ENCODE measurements at places on chromosomes 2 and 18. TPM values are rescaled to one million over a fixed set of nuclear protein-coding genes. Genes with fewer than 3 reads are reported as not detected.

The NHEJ1 gene
- total RNA-seq, result 12.6 TPM

The RUFY4 gene
- not detected for total RNA-seq

The SGPP2 gene
- 16.4 TPM for total RNA-seq

The TCF23 gene
- not detected for total RNA-seq

The CCDC178 gene
- total RNA-seq, result not detected

The RIT2 gene
- not detected for total RNA-seq

The RRM2 gene
- 152 TPM for total RNA-seq

The CHRNG gene
- not detected for total RNA-seq

The GCG gene
- total RNA-seq, result not detected

The THSD7B gene
- total RNA-seq, result 0.07 TPM

The GRB14 gene
- 0.98 TPM for total RNA-seq

The FAM237A gene
- not detected for total RNA-seq

The LIPT1 gene
- total RNA-seq, result 4.1 TPM

The OTOF gene
- not detected for total RNA-seq

The COL4A4 gene
- total RNA-seq, result 0.05 TPM
